ENCODE measurements at places on chromosomes 7 and 10. TPM values are rescaled to one million over a fixed set of nuclear protein-coding genes. Genes with fewer than 3 reads are reported as not detected.

DNA sequence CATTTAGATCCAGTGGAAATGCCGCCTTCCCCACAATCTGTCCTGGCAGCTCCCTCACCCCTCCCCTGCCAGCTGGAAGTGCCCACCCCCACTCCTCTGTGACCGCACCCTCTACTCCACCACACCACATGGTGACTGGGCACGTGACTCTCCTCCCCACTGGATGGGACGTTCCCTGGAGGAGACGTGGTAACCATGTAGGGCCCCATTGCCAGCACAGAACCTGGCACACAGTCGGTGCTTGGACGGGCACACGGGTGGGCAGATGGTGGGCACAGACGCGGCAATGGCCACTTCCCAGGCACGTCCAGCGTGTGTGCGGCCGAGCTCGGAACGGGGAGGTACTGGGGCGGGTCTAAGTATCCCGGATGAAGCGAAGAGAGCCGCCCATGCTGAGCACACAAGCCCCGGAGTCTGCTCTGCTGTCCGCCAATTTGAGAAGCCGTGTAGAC, 245.6 kb downstream of the MAD1L1 start:
- no peak for DNase-seq

DNA sequence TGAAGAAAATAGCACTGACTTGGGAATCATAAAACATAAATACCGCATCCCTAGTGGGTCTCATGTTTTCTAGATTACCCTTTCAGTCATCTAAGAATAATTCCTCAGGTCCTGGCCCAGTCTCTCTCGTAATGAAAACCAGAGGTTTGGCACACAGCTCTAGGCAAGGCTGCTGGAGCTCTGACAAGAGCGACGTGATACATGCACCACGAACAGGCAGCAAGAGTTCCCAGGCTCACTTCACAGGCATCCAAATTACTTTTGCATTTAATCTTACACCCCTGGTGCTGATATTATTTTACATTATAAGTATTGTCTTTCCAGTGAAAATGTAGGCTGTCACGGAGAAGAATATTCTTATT, 105.2 kb downstream of the THSD7A start:
- no peak for DNase-seq

The PON3 gene
- total RNA-seq: not detected

The HHEX gene
- total RNA-seq: 12.1 TPM
